Subcutaneous adipose tissue (tissue), 4 donors: ENCODE measurements at places on chromosomes 1 and 21. TPM values are rescaled to one million over a fixed set of nuclear protein-coding genes. Genes with fewer than 3 reads are reported as not detected.

The ZNF683 gene
- not detected for total RNA-seq

The TNFAIP8L2 gene
- 14.3 TPM for total RNA-seq

The FAM43B gene
- total RNA-seq, result not detected

The KRTAP25-1 gene
- total RNA-seq, result not detected
